ENCODE measurements at places on chromosomes 12 and 14.

GRCh38 chr12:57239587-57240065 is 10.1 kb downstream of the SHMT2 start:
- no peak for ATAC-seq

GRCh38 chr12:76628745-76629144 is 69.2 kb upstream of the OSBPL8 start:
- no peak for ATAC-seq

GRCh38 chr12:121167232-121167820 is 34.6 kb downstream of the P2RX7 start:
- ATAC-seq = no peak

- ATAC-seq = no peak
Observed at GRCh38 chr12:122226366-122227125, 694 bp upstream of the DIABLO start.

GRCh38 chr14:23228812-23229211 is 8.9 kb upstream of the RNF212B start:
- no peak for ATAC-seq

DNA sequence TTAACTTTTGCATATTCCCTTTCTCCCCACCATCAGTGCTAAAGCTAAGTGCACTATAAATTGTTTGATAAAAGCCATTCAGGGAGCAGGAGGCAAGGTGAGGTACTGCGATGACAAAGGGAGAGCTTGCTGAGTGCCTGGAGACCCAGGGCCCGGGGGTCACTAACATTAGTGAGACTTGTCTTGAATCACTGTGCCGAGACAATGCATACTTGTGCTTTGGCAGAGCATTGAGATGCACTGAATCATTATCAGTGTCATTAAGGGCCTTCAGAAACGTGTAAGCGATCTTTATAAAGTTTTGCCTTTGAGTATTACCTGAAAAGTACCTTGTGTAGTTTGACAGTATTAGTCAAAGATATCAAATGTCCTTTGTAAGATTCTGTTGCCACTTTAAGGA is 447.5 kb downstream of the PCNX1 start:
- ATAC-seq = no peak

DNA sequence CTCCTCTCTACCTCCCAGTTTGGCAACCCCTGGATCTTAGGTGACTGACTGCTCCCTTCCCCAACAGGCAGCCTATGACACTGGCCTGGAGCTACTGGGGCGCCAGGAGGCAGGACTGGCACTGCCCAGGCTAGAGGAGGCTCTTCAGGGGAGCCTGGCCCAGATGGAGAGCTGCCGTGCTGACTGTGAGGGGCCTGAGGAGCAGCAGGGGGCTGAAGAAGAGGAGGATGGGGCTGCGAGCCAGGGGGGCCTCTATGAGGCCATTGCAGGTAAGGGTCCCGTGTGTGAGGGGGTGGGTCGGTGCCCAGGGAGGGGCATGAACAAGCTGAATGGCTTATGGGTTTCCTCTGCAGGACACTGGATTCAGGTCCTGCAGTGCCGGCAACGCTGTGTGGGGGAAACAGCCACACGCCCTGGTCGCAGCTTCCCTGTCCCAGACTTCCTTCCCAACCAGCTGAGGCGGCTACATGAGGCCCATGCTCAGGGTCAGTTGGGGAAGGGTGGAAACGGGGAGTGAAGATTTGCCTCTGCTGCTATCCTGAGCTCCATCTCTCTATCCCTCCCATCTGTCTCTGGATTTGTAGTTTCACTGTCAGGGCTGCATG is 2.2 kb downstream of the P3H3 start:
- no peak for ATAC-seq

DNA sequence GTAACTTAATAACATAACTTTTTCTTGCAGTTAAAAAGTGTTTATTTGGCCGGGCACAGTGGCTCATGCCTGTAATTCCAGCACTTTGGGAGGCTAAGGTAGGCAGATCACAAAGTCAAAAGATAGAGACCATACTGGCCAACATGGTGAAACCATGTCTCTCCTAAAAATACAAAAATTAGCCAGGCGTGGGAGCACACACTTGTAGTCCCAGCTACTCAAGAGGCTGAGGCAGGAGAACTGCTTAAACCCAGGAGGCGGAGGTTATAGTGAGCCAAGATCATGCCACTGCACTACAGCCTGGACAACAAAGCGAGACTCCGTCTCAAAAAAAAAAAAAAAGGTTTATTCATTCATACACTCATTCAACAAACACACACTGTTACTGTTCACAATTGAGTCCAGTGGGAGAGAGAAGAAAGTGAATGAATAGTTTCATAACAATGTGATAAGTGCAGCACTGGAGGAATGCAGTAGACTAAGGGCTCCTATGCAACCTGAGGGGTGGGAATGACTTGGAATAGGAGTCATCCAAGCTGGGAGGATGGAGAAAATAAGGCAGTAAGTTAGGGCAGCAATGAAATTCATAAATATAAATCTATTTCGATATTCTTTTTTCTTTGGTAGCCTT is 19.8 kb downstream of the DAD1 start:
- ATAC-seq = no peak

GRCh38 chr12:89947437-89948270 is 239.0 kb upstream of the ATP2B1 start:
- peak; percentile 75 for ATAC-seq

DNA sequence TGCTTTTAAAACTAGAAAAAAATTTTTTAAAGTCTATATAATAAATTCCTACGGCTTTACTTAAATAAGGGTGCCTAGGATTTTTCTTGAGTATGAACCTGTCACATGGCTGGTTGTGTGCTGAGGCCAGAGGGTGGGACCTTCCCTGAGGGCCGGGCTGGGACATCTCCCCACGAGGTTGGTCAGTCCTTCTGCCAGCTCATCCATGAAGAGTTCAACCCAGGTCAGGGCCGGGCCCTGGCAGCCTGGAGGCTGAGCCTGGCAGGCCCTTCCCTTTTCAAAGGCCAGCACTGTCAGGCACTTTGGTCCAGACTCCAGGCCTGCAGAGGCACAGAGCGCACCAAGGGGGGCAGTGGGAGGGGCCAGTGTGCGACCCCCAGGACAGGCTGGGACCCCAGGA is 31.7 kb downstream of the TNFAIP2 start:
- ATAC-seq = peak; percentile 96

- no peak for ATAC-seq
Observed at GRCh38 chr14:34250959-34251358, 211.1 kb downstream of the SPTSSA start.

DNA sequence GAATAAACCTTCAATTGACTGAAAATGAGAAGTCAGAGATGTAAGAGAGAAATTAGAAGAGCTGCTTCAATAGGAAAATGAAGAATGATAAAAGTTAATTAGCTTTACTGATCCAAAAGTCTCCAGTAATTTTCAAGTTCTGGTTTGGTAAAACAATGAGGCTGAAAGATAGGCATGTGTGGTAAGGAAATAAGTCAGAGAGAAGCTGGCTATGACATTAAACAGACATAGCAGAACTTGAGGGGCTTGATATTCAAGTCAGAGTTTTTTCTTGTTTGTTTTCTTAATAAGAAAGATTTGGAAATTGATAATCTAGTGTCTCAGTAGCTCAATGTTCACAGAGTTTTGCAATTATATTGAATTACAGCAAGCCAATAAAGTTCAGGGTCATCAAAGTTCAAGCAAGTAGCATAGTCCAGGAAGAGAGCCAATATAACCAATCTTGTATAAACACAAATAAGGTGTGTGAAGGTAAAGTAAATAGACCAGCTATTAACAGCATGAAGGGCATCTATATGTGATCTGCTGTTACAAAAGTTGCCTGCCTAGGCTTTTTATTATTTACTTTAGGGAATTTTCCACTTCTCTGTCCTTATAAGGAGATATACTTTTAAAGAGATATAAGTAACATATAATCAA is 1111.5 kb downstream of the TRHDE start:
- ATAC-seq = no peak

DNA sequence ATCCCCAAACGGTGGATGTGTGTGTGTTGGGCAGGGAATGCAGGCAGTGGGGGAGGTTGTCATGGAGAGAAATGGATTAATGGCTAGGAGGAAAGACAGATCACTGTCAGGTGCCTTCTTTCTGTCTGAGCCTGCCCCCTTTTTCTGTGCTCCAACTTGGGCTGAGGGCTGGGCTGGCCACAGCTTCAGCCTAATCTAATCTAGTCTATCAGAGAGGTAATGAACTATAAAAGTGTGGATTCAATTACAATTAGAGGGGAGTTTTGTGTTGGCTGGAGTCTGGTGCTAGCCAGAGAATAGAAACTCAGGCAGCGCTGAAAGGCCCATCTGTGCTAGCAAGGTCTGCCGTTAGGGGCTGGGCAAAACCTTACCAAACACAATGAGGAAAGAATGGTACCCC is 41.2 kb downstream of the NEUROD4 start:
- no peak for ATAC-seq

DNA sequence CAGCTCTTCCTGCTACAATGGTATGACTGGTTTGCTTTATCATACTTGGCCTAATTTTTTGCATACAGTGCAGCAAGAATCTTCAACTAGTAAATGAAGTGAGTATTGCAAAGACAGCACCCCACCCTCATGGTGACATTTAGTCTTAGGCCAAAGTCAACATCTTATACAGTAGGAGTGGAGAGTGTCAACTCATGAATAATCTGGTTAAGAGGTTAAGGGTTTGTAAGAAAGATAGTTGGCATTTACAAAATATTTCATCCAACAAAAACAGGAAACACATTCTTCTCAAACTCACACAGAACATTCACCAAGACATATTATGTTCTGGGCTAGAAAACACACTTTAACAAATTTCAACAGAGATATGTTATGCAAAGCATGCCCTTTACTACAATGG is 2.2 kb upstream of the OAS1 start:
- no peak for ATAC-seq

- ATAC-seq = peak; percentile 91
Observed at GRCh38 chr12:67827820-67828383, 161.3 kb upstream of the IFNG-AS1 start.

DNA sequence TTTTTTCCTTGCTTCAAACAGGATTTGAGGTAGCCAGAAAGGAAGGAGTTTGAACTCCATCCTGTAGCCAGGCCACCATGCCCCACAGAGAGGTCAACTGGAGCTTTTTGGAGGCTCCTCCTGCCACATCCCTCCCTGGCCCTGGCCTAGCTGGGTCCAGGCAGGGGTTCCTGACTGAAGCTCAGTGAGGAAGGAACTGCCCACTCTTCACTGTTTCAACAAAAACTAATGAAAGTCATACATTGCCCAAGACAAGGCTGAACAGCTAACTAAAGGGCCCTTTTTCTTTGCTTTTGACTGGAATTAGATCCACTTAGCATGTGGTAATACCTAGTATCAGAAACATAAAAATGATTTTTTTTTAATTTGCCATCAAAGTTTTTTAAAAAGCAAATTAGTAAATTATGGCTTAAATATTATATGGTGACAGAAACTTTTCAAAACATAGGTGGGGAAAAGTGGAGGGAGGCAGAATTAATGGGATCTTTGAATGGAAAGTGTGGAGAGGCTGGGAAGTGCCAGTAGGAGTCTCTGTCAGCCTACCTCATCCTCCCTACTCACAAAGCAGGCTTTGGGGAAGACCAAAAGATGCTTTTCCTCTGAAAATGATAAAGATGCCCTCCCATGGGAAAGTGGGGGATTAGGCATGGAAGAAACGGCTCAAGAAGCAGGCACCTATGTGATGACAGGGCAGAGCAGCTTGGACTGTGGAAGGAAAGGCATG is 22.0 kb downstream of the PLEK2 start:
- ATAC-seq = no peak

- no peak for ATAC-seq
Observed at GRCh38 chr12:63882844-63883243, 38.3 kb downstream of the SRGAP1 start.

GRCh38 chr12:93115198-93115601 is 186.1 kb upstream of the EEA1 start:
- ATAC-seq = peak; percentile 44

DNA sequence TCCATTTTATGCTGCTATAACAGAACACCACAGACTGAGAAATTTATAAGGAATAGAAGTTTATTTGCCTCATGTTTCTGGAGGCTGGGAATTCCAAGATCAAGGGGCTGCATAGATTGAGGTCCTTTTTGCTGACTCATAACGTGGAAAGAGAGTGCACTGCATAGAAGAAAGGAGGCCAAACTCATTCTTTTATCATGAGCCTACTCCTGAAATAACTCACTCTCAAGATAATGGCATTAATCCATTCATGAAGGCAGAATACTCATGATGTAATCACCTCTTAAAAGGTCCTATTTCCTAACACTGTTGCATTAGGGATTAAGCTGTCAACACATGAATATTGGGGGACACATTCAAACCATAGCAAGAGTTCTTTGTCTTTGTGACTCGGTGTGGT is 60.0 kb upstream of the FBXO33 start:
- ATAC-seq = no peak

GRCh38 chr14:75022655-75023054 is 19.9 kb downstream of the EIF2B2 start:
- ATAC-seq = no peak

- no peak for ATAC-seq
Observed at GRCh38 chr12:16148938-16149337, 128.5 kb downstream of the SLC15A5 start.

- ATAC-seq = no peak
Observed at GRCh38 chr14:34364201-34364600, 97.8 kb downstream of the SPTSSA start.

- ATAC-seq = no peak
Observed at GRCh38 chr14:92035890-92036289, 4.0 kb downstream of the TRIP11 start.

- ATAC-seq = no peak
Observed at GRCh38 chr12:47145188-47145587, 65.4 kb upstream of the AMIGO2 start.

DNA sequence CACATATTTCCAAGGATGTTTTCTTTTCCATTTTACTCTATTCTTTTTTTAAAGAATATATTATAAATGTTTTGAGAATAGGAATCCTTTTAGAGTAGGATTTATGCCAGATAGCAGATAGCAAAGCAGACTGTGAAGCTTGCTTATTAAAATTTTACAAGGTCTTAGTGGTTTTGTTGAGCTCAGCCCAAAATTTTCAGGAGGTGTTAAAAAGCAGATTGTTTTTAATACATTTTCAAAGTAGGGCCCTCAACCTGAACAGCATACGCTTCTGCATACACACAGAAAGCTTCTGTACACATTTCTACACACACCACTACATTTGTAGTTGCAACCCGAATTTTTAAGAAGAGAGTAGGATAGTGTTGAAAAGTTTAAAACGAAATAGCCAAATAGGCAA is 151.0 kb downstream of the EPS8 start:
- no peak for ATAC-seq

GRCh38 chr14:93023802-93024434 is 91.8 kb downstream of the ITPK1 start:
- no peak for ATAC-seq

DNA sequence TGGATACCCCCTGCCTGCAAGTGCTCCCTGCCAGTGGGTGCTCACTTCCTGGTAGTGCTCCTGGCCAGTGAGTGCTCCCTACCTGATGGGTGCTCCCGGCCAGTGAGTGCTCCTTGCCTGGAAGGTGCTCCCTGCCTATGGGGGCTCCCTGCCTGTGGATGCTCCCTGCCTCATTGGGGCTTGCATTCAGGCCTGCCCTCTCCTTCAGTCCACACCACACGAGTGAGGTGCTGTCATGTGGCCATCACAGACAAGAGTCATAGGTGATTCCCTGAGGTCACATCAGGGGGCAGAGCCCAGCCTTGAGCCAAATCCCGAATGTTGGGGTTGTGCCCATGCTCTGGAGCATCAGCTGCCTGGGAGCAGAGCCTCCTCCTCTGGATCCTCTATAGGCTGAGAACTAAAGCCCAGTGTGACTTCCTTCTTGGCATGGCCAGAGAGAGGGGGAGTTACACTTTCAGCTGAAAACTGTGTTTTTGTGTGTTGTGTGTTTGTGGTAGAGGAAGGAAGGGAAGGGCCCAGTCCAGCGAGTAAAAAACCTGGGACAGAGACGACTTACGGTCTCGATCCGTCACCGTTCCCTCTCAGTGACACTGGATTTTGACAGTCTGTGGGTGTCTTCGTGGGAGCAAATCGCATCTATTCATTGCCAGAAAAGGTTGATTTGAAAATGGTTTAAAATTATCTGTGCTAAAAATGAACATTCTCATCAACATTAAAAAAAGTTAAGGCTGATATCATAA is 136.0 kb downstream of the ADGRD1 start:
- ATAC-seq = no peak

Measured in gastroesophageal sphincter (tissue), 4 donors.